ENCODE measurements at places on chromosomes 11 and 22. TPM values are rescaled to one million over a fixed set of nuclear protein-coding genes. Genes with fewer than 3 reads are reported as not detected.
A peak's percentile ranks its signal among the peaks of the same experiment; 100 is the strongest.

The OR8G5 gene
- total RNA-seq, result not detected

The TMEM121B gene
- total RNA-seq, result 1.7 TPM

The OR52I1 gene
- total RNA-seq, result 5.5 TPM

The MYRF gene
- total RNA-seq, result 14.2 TPM

The CD248 gene
- 20.7 TPM for total RNA-seq

DNA sequence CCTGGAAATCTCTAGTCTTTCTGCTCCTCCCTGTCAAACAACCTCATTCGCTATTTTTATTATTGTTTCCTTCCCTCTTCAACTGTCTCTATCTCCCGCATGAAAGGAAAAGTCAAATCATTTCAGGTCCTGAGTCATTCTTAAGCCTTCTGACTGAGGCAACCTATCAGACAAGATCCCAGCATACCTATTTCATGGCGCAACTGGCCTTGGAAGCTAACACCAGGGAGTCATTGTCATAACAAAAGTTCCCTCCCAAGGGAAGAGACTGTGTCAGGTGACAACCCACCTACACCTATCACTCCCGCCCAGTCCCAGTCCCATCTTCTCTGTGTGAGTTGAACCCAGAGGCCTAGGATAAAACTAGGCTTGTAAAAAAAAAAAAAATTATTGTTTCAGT is 10.2 kb upstream of the ARHGAP42 start:
- no peak for DNase-seq

DNA sequence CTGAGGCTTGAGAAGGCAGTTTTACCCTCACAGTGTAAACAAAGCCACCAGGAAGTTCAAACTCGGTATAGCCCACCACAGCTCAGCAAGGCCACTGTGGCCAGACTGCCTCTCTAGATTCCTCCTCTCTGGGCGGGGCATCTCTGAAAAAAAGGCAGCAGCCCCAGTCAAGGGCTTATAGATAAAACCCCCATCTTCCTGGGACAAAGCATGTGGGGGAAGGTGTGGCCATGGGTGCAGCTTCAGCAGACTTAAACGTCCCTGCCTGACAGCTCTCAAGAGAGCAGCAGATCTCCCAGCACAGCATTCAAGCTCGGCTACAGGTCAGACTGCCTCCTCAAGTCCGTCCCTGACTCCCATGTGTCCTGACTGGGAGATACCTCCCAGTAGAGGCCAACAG is 69.7 kb downstream of the TTC28 start:
- DNase-seq, result no peak

GRCh38 chr22:42768385-42769035 is 47.8 kb upstream of the A4GALT start:
- peak; percentile 42 for DNase-seq

DNA sequence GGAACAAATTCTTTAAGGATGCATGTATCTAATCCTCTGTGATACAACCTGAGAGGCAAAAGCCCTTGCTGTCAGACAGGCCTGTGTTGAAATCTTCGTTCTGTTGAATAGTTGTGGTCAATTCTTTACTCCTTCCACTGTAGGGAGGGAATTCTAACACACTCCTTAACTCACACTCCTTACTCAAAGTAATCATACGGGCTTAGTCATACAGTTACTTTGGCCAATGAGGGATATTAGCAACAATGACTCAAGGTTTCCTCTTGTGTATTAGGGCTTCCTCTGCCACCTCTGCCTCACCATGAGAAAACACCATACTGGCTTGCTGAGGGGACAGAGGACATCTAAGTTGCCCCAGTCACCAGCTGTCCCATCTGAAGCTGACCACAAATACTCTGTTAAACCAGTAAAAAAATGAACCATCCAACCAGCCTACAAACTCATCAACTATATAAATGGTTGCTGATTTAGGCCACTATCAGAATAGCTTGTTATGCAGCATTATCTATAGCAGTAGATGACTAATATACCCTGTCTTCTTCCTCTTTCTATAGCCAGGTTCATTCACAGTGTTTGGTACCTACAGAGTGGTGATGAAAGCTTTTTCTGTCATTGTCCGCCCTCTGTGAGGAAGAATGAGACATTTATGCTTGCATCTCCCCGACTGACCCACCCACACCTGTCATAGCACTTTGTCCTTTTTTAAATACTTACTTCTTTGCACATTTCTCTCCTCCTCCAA is 322.8 kb upstream of the SYN3 start:
- DNase-seq, result no peak

DNA sequence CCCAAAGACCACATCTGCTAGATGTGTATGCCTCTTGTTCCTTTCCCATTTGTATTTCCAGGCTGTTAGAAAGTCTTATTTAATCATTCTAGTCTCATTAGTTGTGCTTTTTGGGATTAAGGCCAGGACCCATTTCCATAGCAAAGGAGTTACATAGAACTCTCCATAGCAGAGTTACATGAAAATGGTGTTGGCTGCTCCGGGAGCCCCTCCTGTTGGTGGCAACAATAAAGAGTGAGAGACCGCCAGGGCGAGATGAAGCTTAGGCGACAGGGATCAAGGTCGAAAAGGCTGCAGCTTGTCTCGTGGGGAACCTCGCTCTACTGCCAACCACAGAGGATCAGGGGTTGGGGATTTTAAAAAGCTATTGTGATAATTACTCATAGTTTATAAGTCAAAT is 58.3 kb downstream of the GRIK4 start:
- no peak for DNase-seq

- no peak for DNase-seq
Measured at GRCh38 chr11:67344264-67344663, 9.1 kb downstream of the POLD4 start.

GRCh38 chr22:31977939-31978338 is 33.6 kb downstream of the YWHAH start:
- DNase-seq, result no peak

DNA sequence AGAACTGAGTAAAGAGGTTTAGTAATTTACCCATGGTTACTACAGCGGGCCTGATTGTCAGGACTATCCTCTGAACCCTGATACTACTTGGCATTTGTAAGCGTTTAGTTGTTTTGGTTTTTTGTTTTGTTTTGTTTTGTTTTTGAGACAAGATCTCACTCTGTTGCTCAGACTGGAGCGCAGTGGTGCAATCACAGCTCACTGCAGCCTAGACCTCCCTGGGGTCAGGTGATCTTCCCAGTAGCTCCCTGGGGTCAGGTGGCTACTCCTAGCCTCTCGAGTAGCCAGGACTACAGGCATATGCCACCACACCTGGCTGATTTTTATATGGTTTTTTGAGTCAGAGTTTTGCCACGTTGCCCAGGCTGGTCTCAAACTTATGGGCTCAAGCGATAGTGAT is 118.6 kb downstream of the WNT11 start:
- no peak for DNase-seq

- peak; percentile 53 for DNase-seq
Measured at GRCh38 chr11:87819151-87819550, 356.1 kb downstream of the RAB38 start.

DNA sequence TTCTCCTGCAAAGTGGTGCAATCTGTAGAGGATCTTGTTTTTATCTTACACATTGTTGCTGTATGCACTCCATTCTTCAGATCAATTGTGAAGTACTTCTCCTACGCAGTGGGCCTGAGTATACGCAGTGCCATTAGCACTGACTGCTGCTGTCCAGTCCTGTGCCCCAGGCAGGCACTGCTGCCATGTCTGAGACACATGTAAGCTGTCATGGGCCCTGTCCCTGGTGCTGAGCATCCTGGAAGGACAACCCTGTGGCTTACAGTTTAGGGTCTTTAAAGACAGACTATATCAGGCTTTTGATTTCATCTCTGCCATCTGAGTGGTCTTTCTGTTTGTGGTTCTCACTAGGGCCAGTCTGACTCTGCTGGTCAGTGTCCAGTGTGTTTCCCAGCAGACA is 44.8 kb upstream of the PTPN5 start:
- no peak for DNase-seq

DNA sequence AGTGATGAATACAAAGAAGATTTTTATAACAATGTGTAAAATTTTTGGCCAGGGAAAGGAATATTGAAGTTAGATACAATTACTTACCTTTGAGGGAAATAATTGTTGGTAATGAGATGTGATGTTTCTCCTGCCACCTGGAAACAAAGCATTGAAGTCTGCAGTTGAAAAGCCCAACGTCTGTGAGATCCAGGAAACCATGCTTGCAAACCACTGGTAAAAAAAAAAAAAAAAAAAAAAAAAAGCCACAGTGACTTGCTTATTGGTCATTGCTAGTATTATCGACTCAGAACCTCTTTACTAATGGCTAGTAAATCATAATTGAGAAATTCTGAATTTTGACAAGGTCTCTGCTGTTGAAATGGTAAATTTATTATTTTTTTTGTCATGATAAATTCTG is 5.3 kb downstream of the BIRC3 start:
- DNase-seq, result no peak

GRCh38 chr22:21632237-21632895 is at the start of gene CCDC116:
Gene CCDC116, plus strand, starts transcription at chr22:21632760. Its CDS starts 422 bp downstream, at chr22:21633182.
- no peak for DNase-seq

DNA sequence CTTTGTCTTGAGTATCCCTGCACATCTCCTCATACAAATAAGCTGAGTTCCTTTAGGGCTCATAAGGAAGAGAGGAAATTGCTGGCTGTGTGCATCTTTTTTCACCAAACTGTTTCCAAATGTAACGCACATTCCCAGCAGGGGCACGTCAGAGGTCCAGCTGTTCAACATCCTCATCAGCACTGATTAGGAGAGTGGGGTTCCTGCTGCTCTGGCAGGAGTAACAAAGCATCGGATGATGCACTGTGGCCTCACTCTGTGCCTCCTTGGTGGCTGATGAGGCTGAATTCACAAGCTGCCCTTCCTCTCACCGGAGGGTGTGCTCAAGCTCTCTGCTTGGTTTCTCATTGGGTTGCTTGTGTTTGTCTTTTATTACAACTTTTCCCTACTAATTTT is 35.5 kb upstream of the SLC25A1 start:
- DNase-seq, result no peak
